Suprapubic skin (tissue), 4 donors: ENCODE measurements at places on chromosomes 1 and 21.
A peak's percentile ranks its signal among the peaks of the same experiment; 100 is the strongest.

- no peaks in the 10 kb centered on the region for H3K27me3 ChIP-seq
- H3K4me3 ChIP-seq: no peak overlapping the region
- H3K4me1 ChIP-seq: peaks cover 9% of the 10 kb centered on the region
- DNase-seq: no peak
- H3K36me3 ChIP-seq: no peaks in the 10 kb centered on the region
- no peak overlapping the region for H3K27ac ChIP-seq
These were observed 5.2 kb upstream of the BACH1 start for GRCh38 chr21:29293495-29293894.

- H3K4me3 ChIP-seq: peak overlapping the region; percentile 37
- DNase-seq: no peak
- no peaks in the 10 kb centered on the region for H3K27me3 ChIP-seq
- H3K4me1 ChIP-seq: peaks cover 17% of the 10 kb centered on the region
These were observed 124.8 kb downstream of the CLEC20A start for GRCh38 chr1:178371933-178372388.

DNA sequence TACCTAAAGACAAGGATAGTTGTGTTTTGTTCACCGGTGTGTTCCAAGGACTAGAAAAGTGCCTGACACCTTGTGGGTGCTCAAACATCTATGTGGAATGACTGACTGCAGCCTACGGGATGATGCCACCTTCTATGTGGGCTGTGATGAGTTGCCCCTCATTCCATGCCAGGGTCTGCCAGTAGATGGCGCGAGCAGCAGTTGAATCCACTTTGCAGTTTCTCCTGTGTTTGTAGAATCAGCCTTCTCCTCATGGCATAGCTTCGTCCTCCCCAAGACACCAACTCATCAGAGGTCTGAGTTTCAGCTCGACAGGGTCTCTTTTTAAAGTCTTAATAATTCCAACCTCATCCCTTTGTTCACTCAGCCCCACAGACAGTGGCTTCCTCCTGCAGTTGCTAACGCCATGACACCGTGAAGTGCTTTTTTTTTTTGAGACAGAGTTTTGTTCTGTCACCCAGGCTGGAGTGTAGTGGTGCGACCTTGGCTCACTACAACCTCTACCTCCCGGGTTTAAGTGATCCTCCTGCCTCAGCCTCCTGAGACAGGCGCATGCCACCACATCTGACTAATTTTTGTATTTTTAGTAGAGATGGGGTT is 133.7 kb downstream of the CAPN8 start:
- no peaks in the 10 kb centered on the region for H3K27me3 ChIP-seq
- no peaks in the 10 kb centered on the region for H3K36me3 ChIP-seq
- H3K4me3 ChIP-seq: no peak overlapping the region
- H3K27ac ChIP-seq: no peak overlapping the region

DNA sequence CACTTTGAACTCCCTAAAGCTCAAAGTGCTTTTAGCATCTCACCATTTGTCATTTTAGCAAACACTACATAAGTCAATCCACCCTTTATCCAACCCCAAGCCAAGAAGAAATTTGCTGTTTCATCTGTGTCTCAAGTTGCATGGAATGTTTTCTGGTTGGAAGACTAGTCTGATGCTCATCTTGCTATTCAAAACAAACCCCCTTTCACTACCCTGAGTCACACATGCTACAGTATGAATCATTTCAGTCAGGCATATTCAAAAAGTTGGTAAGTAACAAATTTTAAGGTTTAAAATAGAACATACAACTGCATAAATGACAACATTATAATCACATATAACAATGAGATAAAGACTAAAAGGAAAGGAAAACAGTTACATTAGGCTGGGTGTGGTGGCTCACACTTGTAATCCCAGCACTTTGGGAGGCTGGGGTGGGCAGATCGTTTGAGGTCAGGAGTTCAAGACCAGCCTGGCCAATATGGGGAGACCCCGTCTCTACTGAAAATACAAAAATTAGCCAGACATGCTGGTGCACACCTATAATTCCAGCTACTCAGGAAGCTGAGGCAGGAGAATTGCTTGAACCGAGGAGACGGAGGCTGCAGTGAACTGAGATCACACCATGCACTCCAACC is 38.7 kb downstream of the DSTYK start:
- H3K4me1 ChIP-seq: peaks cover 15% of the 10 kb centered on the region
- no peak overlapping the region for H3K27ac ChIP-seq
- no peak overlapping the region for H3K4me3 ChIP-seq
- H3K27me3 ChIP-seq: no peaks in the 10 kb centered on the region
- DNase-seq: no peak
- peaks cover 19% of the 10 kb centered on the region for H3K36me3 ChIP-seq

GRCh38 chr1:226915672-226915995 is 24.5 kb upstream of the COQ8A start:
- DNase-seq: no peak
- no peak overlapping the region for H3K4me3 ChIP-seq
- H3K27ac ChIP-seq: no peak overlapping the region
- H3K4me1 ChIP-seq: no peaks in the 10 kb centered on the region
- no peaks in the 10 kb centered on the region for H3K36me3 ChIP-seq
- no peaks in the 10 kb centered on the region for H3K27me3 ChIP-seq

DNA sequence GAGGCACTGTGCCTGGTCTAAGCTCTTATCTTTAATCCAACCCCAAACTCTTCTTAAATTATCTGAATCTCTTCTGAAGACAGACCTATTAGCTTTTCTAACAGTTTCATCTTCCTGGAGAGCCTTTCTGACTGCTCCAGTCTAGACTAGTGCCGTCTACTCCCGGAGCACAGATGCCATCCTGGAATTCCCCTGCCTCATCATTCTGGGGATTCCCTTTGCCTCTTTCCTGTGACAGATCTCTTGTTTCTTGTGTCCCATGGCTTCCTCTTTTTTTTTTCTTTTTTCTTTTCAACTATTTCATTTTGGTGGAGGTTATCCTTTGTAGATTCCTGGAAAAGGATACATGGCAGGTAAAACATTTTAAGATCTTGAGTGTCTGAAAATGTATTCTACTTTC is 11.7 kb downstream of the SEMA4A start:
- no peaks in the 10 kb centered on the region for H3K27me3 ChIP-seq
- no peak overlapping the region for H3K4me3 ChIP-seq
- peaks cover 17% of the 10 kb centered on the region for H3K4me1 ChIP-seq
- DNase-seq: no peak

- H3K4me3 ChIP-seq: no peak overlapping the region
- H3K27ac ChIP-seq: no peak overlapping the region
- DNase-seq: no peak
- no peaks in the 10 kb centered on the region for H3K27me3 ChIP-seq
- H3K4me1 ChIP-seq: no peaks in the 10 kb centered on the region
- no peaks in the 10 kb centered on the region for H3K36me3 ChIP-seq
These were observed 107.3 kb downstream of the DUSP10 start for GRCh38 chr1:221634606-221635005.

- no peaks in the 10 kb centered on the region for H3K27me3 ChIP-seq
- no peak overlapping the region for H3K27ac ChIP-seq
- no peak for DNase-seq
- no peaks in the 10 kb centered on the region for H3K36me3 ChIP-seq
These were observed 558.9 kb downstream of the PTPRC start for GRCh38 chr1:199197695-199198094.

- no peak for DNase-seq
- H3K36me3 ChIP-seq: no peaks in the 10 kb centered on the region
- H3K4me3 ChIP-seq: peak overlapping the region; percentile 99
- H3K4me1 ChIP-seq: peaks cover 39% of the 10 kb centered on the region
These were observed 627 bp downstream of the ADARB1 start for GRCh38 chr21:45074818-45075595.

DNA sequence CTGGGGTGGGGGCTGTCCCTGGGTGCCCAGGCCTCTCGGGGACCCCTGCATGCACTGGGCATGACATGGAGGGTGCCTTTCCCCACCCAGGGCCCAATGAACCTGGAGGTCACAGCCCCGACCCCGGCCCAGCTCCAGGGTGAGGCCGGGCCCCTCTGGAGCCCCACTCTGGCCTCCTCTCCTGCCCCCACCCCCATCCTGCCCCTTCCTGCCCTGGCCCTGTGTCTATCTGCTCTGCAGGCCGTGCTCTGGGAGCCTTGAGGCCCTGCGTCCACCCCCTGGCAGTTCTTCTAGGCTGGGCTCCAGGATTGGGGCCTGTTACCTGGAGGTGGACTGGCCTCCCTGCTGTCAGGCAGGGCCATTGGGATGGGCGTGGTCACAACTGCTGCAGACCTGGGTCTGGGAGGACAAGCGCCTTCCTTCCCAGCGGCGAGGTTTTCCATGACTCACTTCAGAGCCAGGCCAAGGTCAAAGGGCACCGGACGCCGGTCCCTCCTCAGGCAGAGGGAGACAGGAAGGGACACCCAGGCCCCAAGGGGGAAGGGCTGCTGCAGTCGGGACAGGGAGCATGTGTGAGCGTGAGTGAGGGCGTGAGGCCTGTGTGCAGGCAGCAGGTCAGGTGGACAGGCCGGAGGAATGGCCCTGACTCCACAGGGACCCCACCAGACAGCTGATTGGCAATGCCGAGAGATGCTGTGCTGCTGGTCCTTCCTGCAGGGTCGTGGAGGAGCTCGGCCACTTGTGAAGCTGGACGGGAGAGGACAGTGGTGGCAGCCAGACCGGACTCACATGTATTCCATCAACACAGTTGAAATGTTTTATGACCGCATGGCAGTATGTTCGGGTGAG is 31.1 kb upstream of the POFUT2 start:
- DNase-seq: peak; percentile 85
- H3K4me1 ChIP-seq: peaks cover 49% of the 10 kb centered on the region
- H3K36me3 ChIP-seq: no peaks in the 10 kb centered on the region
- peaks cover 6% of the 10 kb centered on the region for H3K27me3 ChIP-seq
- H3K27ac ChIP-seq: peak overlapping the region; percentile 63

DNA sequence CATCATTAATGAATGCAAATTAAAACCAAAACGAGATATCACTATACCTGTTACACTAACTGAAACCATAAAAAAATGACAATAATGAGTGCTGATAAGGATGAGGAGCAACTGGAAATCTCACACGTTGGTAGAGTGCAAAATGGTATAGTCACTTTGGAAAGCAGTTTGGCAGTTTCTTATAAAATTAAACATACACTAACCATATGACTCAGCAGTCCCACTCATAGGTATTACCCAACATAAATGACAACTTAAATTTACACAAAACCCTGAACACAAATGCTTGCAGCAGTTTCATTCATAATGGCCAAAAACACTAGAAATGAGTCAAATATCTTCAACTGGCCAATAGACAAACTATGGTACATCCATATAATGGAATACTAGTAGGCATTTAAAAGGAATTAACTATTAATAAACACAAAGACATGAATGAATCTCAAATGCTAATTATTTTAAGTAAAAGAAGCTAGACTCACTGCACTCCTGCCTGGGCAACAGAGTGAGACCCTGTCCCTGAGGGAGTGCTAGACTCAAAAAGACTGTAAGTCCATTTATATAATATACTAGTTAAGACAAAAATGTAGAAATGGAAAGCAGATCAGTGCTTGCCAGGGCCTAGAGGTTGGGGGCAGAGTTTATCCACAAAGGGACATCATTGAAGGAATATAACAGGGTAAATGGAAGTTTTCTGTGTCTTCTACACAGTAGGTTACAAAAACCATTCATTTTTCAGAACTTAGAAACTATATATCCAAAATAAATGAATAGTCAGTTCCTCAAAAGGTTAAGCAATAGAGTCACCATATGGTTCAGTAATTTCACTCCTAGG is 77.4 kb downstream of the EIF4G3 start:
- no peaks in the 10 kb centered on the region for H3K27me3 ChIP-seq
- H3K27ac ChIP-seq: no peak overlapping the region
- no peaks in the 10 kb centered on the region for H3K36me3 ChIP-seq
- no peaks in the 10 kb centered on the region for H3K4me1 ChIP-seq
- H3K4me3 ChIP-seq: no peak overlapping the region
- DNase-seq: no peak

DNA sequence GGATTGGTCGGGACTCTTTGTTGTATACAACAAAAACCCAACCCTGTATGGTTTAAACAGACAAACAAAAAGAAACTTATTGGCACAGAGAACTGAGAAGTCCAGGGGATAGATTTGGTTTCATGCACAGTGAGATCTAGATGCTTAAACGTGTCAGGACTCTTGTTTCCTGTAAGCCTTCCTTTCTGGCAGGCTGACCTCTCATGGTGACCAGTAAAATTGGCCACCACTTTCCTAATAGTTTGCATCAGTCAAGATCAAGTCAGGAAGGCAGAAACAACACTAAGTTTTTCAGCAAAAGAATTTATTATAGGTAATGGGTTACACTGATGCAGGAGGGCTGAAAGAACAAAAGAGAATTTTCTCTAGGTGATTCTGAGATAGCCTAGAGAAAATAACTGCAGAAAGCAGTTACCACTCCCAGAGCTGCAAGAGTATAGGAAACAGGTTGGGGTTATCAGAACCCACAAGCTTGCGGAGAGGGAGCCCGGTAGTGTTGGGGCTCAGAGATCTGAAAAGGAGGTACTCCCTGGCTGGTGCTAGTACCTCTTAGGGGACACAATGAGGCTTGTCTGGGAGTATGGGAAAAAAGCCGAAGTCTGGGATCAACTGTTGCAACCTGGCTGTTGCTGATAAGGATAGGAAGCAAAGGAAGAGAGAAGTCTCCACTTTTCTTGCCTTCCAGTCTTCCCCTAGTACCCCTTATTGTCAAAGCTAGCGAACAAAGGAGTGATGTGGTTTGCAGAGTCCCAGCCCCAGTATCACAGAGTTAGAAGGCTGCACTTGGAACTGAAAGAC is 21.4 kb downstream of the CITED4 start:
- H3K36me3 ChIP-seq: no peaks in the 10 kb centered on the region
- H3K4me1 ChIP-seq: no peaks in the 10 kb centered on the region
- H3K27ac ChIP-seq: no peak overlapping the region
- peaks cover 9% of the 10 kb centered on the region for H3K27me3 ChIP-seq
- no peak overlapping the region for H3K4me3 ChIP-seq
- no peak for DNase-seq

- no peaks in the 10 kb centered on the region for H3K27me3 ChIP-seq
- H3K4me1 ChIP-seq: peaks cover 22% of the 10 kb centered on the region
- H3K4me3 ChIP-seq: no peak overlapping the region
- peaks cover 65% of the 10 kb centered on the region for H3K36me3 ChIP-seq
These were observed 8.7 kb downstream of the SH3BP5L start for GRCh38 chr1:248817065-248817464.

DNA sequence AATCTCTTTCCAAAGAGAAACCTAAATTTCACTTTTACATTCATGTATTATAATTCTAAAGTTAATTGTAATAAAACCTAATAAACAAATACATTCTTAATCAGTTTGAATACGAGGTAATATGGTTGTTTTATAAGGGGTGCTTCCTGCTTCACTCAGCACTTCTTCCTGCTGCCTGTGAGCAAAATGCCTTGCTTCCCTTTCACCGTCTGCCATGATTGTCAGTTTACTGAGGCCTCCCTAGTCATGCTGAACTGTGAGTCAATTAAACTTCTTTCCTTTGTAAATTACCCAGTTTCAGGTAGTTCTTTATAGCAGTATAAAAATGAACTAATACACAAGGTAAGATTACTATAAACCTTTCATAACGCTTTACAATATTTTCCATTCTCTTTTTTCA is 491.1 kb upstream of the LRRC7 start:
- H3K4me1 ChIP-seq: no peaks in the 10 kb centered on the region
- no peak overlapping the region for H3K4me3 ChIP-seq
- no peaks in the 10 kb centered on the region for H3K27me3 ChIP-seq
- H3K36me3 ChIP-seq: no peaks in the 10 kb centered on the region
- H3K27ac ChIP-seq: no peak overlapping the region
